ENCODE measurements at places on chromosomes 1 and 21.
A peak's percentile ranks its signal among the peaks of the same experiment; 100 is the strongest.

DNA sequence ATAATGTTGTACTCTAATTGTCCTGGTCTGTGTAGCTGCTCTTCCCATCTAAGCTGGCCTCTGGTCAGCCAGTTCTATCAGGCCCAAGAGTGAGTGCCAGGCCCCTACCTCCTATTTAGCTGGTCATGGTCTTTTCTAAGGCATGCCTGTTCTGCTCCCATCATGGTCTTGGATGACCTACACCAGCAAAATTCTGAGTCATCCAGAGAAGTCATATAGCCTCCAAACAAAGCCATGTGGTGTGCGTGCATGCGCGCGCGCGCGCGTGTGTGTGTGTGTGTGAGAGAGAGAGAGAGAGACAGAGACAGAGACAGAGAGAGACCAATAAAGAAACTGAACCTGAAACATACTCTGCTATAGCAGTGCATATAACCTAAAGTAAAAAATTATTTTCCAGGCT is 254.4 kb downstream of the BRINP2 start:
- no peak for DNase-seq

DNA sequence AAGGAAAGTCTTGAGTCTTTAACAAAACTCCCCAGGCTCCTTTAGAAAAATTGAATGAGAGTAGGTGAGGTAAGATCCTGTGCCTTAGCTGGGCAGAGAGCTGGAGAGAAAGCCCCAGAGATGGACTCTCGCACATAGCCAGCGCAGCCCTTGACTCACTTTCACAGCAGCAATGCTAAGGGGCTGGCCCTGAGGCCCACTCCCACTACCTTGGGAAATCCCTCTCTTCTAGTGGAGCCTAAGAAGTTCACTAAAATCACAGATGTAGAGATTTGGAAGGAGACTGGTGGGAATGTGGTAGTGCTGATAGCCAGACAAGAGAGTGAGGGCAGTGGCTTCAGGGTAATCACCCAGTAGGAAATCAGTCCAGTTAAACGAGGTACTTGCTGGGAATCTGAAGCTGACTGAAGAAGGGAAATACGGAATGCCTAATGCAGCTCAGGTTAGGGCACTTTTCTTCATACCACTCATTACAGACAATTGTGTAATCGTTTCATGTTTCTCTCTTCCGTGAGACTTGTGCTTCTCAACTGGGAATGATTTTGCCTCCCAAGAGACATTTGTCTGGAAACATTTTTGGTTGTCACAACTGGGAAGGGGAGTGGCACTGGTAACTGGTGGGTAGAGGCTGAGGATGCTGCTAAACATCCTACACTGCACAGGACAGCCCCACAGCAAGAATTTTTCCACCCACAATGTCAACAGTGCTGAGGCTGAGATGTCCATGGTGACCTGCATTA is 42.4 kb upstream of the LRRC8C start:
- DNase-seq = no peak

GRCh38 chr1:195766709-195767108 is 841.5 kb downstream of the KCNT2 start:
- DNase-seq = no peak

DNA sequence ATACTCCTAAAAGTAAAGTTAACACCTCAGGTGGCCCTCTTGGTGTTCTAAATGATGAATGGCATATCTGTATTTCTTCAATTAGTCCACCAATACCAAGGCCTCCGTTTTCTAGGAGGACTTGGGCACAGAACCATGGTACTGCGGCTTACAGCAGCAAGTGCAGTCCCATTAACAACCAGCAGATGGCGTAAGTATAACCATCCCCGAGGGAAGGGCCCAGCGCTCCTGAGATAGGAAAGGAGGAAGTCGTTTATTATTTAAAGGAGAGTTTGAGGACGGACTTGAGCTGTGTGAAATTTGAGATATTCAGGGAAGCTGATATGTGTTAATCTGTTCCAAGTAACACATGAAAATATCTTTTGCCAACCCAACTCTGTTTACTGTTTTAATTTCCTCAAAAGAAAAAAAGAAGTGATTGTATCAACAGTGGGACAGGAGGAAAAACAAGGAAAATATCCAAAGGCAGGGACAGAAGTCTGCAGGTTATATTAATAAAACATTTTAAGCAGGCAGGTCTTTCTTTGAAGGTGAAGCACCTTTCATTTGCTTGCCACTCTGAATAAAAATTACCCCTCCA is 37.7 kb upstream of the KCNJ15 start:
- peak; percentile 4 for DNase-seq

DNA sequence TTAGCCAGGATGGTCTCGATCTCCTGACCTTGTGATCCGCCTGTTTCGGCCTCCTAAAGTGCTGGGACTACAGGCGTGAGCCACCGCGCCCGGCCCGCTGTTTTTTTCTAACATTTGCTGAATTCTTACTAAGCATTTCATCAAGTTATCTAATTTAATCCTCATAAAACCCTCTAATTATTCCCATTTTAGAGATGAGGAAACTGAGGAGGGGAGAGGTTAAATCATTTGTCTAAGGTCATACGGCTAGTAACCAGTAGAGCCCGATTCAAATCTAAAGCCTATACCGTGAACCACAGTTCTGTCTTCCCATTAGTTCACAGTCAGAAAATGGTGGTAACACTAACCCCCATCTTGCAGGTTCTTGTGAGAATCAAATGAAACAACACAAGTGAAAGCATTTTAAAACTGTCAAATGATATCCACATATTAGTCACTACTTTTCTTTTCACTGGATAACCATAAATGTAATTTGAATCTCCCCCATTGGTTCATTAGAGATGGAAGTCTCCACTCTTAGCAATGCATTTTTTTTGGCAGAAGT is 10.6 kb downstream of the HEYL start:
- no peak for DNase-seq

DNA sequence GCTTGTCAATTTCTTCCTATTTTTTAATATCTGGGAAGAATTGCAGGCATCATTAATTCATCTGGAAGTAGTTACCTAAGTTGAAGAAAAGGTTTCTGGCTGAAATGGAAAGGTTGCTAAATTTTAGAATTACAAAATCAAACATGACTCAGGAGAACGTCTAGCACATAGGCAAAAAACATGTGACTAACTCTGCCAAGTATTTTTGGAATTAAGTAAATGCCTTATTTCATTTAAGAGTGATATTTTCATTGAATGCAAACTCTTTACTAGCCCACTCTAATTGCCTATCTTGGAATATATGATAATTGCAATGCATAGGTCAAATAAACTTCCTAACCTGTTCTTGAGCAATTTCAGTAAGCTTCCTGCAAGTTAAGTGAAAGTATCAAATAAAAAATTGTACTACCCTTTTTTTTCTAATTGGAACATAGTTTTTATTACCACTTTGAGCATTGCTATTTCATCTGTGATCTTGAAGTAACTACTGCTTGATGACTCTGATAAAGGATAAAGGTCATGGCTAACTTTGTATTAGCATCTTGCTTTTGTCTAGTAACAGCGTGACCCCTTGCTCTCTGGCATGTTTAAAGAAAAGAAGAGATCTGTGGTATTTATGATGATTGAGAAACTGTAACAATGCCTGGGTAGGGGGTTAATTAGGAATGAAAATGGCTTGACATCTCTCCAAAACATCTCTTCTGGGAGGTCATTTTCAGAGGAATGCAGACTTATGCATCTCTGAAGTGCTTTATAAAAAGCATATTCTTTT is 208.3 kb upstream of the NCAM2 start:
- no peak for DNase-seq

DNA sequence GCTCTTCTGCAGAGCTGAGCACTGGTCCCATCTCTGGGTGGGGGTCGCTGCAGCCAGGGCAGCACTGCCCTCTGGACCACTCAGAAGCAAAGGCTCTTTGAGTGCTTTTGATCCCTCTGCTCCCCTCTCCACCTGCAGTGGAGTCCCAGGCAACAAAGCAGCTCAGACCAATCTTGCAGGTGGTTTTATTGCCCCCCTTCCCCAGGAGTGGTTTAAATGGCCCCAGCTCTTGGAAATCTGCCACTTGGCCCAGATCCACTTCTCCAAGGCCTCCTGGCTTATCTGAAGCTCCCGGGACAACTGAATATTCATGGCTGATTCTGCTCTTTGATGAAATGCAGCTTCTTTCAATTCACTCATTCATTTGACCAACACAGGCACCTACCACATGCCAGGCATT is 2.7 kb downstream of the STUM start:
- DNase-seq = no peak

DNA sequence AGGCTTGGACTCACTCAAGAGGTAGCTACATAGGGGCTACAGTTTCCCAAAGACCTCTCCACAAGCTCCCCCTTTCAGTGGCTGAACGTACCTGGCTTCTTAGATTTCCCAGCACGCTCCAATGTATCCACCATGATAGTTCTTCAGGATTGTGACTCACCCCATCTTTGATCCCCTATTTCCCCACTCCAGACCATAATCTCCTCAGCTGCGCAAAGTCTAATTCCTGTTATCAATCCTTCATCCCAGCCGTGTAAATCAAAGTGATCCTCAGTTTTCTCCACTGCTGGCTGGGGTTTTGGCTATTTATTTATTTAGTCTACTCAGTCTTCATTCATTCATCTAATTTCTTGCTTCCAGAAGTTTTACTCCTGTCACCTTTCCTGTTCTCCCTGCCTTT is 13.1 kb upstream of the CTPS1 start:
- no peak for DNase-seq

- DNase-seq = no peak
Measured at GRCh38 chr1:204419064-204419403, 7.4 kb upstream of the PPP1R15B start.

DNA sequence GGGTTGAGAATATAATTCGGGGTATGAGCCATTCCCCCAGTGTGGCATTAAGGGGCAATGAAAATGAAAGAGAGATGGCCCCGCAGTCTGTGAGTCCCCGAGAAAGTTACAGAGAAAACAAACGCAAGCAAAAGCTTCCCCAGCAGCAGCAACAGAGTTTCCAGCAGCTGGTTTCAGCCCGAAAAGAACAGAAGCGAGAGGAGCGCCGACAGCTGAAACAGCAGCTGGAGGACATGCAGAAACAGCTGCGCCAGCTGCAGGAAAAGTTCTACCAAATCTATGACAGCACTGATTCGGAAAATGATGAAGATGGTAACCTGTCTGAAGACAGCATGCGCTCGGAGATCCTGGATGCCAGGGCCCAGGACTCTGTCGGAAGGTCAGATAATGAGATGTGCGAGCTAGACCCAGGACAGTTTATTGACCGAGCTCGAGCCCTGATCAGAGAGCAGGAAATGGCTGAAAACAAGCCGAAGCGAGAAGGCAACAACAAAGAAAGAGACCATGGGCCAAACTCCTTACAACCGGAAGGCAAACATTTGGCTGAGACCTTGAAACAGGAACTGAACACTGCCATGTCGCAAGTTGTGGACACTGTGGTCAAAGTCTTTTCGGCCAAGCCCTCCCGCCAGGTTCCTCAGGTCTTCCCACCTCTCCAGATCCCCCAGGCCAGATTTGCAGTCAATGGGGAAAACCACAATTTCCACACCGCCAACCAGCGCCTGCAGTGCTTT is 9.4 kb downstream of the PROX1 start:
- no peak for DNase-seq

DNA sequence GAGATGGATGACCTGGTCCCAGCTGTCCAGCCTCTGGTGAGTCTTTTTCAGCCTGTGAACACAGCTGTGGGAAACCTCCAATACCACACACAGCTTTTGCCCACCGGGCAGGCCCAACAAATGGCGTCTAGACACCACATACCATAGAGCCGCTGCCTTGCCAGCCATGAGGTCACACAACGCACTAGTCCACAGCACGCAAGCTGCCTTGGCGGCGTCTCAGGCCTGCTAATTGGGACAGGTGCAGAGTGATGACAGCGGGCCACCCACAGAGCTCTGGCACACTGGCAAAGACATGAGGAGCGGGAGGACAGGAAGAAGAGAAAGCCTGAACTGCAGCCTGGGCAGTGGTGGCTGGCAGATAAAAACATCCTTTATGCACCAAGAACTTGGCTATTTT is 125.5 kb downstream of the ADAMTS1 start:
- no peak for DNase-seq

- DNase-seq = no peak
Measured at GRCh38 chr1:97066860-97067259, 345.3 kb downstream of the PTBP2 start.

DNA sequence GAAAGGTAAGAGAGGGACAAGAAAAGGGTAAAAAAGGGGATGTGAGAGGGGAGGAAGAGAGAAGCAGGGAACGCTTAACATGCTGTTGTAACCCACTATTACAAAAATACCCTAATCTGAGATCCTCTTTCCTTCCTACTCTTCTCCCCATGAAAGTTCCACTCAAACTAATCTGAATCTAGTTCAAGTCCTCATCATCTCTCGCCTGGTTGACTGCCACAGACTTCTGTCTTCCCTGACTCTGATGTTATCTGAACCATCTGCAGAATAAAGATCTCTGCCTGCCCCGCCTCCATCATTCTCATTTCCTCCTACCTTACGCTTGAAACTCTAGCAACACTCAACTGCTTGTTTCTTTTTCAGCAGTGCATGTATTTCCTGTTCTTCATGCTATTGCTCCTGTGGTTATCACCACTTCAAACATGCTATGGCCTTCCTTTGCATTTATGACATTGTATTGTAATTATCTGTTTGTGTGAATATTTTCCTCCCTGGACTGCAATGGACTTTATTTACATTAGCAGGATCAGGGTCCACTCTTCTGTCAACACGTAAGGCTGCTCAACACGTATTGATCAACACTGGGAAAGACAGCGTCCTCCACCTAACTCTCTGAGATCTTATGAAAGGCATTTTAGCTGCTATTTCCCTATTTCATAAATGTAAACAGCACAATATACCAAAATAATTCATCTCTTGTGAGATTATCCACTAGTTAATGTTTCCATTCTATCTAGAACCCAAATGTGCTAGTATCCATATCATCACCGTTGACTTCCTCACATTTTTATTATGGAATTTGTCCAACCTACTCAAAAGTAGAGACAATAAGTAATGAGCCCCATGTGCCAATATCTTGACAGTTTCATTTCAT is 215.5 kb upstream of the USP25 start:
- no peak for DNase-seq

GRCh38 chr1:23484253-23485001 is 448 bp upstream of the ASAP3 start:
- peak; percentile 57 for DNase-seq

DNA sequence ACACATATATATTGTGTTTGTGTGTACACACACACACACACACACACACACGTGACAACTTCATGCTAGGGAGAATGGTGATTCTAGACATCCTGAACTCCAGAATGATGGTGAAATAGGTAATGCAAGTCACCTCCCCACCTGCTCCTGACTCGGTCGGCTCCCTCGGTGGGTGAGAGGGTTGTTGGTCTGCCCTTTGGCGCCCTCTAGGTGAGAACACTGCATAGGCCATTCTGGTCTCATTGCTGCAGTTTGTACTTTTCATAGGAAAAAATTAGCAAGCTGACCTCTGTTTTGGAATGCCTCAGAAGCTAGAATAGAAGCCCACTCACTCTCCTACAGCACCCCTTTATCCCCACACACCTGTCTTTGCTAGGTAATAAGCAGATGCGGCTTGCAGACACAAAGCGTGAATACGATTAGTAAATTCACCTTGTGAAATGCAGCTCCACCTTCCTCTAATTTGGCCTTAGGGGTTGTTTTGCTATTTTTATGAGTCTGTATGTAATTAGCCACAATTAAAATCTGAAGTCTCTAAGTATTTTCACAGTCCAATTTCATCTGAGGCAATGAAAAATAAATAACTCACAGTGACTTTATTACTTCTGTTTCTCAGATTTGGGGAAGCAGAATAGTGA is 130.0 kb upstream of the KCNJ15 start:
- DNase-seq = peak; percentile 2

- no peak for DNase-seq
Measured at GRCh38 chr1:37476460-37477197, 2.2 kb downstream of the ZC3H12A start.

Data from substantia nigra (tissue), 51 donors.